Vagina (tissue), 2 donors: ENCODE measurements at places on chromosomes 6 and 20.

- no peaks in the 10 kb centered on the region for H3K36me3 ChIP-seq
- no peak for DNase-seq
- no peaks in the 10 kb centered on the region for H3K27me3 ChIP-seq
- H3K4me1 ChIP-seq = no peaks in the 10 kb centered on the region
- no peak overlapping the region for H3K4me3 ChIP-seq
Measured at GRCh38 chr6:130697271-130697994, 129.8 kb upstream of the SMLR1 start.

DNA sequence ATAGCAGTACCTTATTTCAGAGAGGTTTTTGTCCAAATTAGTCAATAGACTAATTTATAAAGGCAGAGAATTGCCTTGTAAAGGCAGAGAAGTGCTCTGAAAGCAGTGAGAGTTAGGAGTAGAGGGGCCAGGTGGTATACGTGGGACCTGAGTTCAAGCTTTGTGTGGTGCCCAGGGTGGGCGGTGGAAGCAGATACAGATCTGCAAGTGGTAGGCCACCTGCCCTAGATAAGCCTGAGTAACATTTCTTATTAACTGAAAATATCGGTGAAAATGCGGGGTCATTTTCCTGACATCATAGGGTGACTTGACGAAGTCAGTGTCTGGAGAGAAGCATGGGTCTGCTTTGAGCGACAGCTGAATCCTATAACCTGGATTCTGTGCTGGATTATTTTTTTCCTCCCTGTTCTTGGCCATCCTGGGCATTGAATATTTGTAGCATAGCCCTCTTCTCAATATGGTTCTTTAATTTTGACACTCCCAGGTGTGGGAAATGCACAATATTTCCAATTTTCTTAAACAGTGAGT is 62.2 kb upstream of the SUPT3H start:
- no peak overlapping the region for H3K4me3 ChIP-seq
- no peaks in the 10 kb centered on the region for H3K36me3 ChIP-seq
- H3K27me3 ChIP-seq = no peaks in the 10 kb centered on the region

GRCh38 chr6:31586008-31586407 is at the start of gene LST1:
LST1 (plus strand) TSS chr6:31586277; CDS start chr6:31587300, 1,023 bp downstream.
- no peaks in the 10 kb centered on the region for H3K27me3 ChIP-seq
- H3K4me1 ChIP-seq = peaks cover 19% of the 10 kb centered on the region
- no peaks in the 10 kb centered on the region for H3K36me3 ChIP-seq

GRCh38 chr6:157184202-157185015 is 138.9 kb downstream of the TMEM242 start:
- peak overlapping the region; percentile 27 for H3K27ac ChIP-seq
- no peak for DNase-seq
- H3K4me3 ChIP-seq = no peak overlapping the region
- peaks cover 25% of the 10 kb centered on the region for H3K4me1 ChIP-seq
- H3K36me3 ChIP-seq = no peaks in the 10 kb centered on the region

DNA sequence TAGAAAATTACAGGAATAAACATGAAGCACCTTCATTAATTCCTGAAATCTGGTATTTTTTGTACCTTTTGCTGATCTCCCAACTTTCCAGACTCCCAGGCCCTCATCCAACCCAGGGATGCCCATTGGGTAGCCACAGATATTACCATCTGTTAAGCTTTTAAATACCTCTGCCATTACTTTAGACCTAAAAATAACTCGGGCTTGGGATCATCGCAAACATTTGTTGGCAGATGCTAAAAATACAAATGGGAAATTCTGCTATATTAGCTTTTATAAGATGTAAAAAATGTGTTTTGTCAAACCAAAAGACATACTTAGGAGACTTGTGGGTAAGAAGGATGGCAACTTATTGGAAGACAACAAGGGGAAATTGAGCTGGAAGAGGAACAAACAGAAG is 376.1 kb downstream of the CENPW start:
- no peak overlapping the region for H3K27ac ChIP-seq
- no peak for DNase-seq
- H3K27me3 ChIP-seq = no peaks in the 10 kb centered on the region
- H3K36me3 ChIP-seq = no peaks in the 10 kb centered on the region
- H3K4me3 ChIP-seq = no peak overlapping the region

GRCh38 chr6:106112433-106112832 is 26.3 kb downstream of the PRDM1 start:
- H3K27me3 ChIP-seq = no peaks in the 10 kb centered on the region
- H3K27ac ChIP-seq = no peak overlapping the region
- peaks cover 7% of the 10 kb centered on the region for H3K36me3 ChIP-seq
- H3K4me1 ChIP-seq = peaks cover 12% of the 10 kb centered on the region

- H3K27ac ChIP-seq = no peak overlapping the region
- H3K36me3 ChIP-seq = no peaks in the 10 kb centered on the region
- no peak for DNase-seq
Measured at GRCh38 chr20:52592567-52592966, 379.6 kb upstream of the TSHZ2 start.

DNA sequence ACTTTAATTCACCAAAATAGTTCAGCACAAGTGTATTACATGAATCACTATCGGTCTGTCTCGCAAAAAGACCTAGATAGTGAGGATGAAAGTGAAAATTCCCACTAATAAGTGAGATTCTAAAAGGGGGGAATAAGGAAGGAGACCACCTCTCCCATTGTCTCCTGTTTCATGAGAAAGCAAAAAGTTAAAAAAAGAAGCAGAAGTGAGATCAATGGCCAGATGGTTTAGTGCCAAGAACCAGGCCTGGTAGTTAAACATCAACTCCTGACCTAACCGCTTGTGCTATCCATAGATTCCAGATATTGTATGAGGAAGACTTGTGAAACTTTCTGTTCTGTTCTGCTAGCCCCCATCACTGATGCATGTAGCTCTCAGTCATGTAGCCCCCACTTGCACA is 293.0 kb downstream of the RNGTT start:
- DNase-seq = no peak
- H3K36me3 ChIP-seq = no peaks in the 10 kb centered on the region
- no peak overlapping the region for H3K4me3 ChIP-seq
- H3K27me3 ChIP-seq = no peaks in the 10 kb centered on the region
- H3K4me1 ChIP-seq = no peaks in the 10 kb centered on the region

GRCh38 chr6:129498541-129498940 is 211.4 kb downstream of the ARHGAP18 start:
- peak overlapping the region; percentile 46 for H3K27ac ChIP-seq
- H3K27me3 ChIP-seq = no peaks in the 10 kb centered on the region
- no peaks in the 10 kb centered on the region for H3K36me3 ChIP-seq
- H3K4me3 ChIP-seq = no peak overlapping the region
- H3K4me1 ChIP-seq = peaks cover 34% of the 10 kb centered on the region

- no peak overlapping the region for H3K4me3 ChIP-seq
- peaks cover 44% of the 10 kb centered on the region for H3K4me1 ChIP-seq
Measured at GRCh38 chr20:47362361-47363219, 6.1 kb upstream of the ZMYND8 start.
